ENCODE measurements at places on chromosomes 11 and 22.

- DNase-seq = peak; percentile 43
Measured at GRCh38 chr11:59208956-59209355, 3.8 kb downstream of the MPEG1 start.

- DNase-seq = no peak
Measured at GRCh38 chr11:118112711-118113430, 26.1 kb upstream of the SMIM35 start.

DNA sequence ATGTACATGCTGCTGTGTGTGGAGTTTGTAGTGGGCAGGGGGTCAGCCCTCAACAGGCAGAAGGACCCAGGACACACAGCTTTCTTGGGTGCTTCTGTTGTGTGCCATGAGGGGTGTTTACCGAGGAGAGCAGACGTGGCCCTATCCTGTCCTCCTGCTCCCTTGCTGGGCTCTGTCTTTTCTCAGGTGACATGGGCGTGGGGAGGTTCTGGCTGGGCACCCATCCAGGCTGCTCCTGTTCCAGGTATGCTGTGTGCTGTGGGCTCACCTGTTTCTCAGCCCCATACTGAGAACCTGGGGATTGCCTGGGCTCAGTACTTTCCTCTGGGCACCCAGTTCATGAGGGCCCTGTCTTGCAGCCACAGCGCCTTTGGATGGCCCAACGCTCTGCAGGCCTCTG lies 23.3 kb downstream of the MICALL1 start:
- no peak for DNase-seq

DNA sequence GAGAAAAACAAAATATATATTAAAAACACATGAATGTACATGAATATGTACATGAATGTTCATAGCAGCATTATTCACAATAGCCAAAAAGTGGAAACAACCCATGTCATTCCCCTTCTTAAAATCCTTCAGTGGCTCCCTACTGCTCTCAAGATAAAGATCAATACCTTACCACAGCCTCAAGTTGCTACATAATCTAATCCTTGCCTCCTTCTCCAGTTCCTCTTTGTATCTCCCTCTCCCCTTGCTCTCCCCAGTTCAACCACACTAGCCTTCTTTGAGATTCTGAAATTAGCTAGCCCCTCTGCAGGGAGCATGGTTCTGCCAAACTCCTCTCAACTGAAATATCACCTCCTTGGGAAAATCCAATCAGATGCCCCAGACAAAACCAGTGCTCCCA lies 28.1 kb downstream of the MTMR2 start:
- DNase-seq = no peak

GRCh38 chr22:27378311-27378800 lies 423.2 kb downstream of the MN1 start:
- DNase-seq = no peak

DNA sequence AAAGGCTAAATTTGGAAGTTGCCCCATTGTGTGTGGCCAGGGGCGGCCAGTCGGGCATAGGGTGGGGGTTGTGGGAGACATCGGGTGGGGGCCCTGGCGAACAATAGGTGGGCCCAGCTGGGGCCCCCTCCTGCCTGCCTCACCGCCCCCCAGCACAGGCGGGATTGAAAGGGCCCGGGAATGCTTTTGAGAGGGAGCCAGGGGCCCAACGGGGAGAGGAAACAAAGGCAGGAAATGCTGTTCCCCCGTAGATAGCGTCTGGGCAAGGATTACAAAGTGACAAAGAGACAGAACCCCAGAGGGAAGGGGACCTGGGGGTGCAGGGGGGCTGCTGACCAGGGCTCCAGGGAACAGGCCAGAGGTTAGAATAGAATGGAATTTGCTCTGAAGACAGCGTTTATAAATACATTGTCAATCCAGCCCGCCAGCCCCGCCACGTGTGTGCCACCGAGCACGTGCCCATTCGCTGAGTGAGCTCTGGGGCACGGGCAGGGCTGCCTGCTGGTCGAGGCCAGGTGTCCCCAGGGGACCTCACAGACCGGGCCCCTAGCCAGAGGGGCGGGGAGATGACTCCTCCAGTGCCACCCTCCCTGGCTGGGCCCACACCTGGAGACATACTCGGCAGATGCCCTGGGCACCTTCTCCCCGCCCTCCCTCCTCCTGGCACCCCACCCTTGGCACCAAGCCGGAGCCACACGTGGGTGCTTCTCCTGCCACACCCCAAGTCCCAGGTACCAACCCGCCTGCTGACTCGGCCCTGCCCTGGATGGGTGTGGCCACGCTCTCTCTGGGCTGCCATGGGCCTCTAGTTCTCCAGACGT lies 9.7 kb downstream of the PDGFB start:
- DNase-seq = no peak

GRCh38 chr22:49396817-49397216 lies 430.9 kb downstream of the BRD1 start:
- no peak for DNase-seq

GRCh38 chr11:74739546-74740270 lies 8.5 kb upstream of the CHRDL2 start:
- DNase-seq = peak; percentile 42

- no peak for DNase-seq
Measured at GRCh38 chr11:79482800-79483199, 42.0 kb upstream of the TENM4 start.

DNA sequence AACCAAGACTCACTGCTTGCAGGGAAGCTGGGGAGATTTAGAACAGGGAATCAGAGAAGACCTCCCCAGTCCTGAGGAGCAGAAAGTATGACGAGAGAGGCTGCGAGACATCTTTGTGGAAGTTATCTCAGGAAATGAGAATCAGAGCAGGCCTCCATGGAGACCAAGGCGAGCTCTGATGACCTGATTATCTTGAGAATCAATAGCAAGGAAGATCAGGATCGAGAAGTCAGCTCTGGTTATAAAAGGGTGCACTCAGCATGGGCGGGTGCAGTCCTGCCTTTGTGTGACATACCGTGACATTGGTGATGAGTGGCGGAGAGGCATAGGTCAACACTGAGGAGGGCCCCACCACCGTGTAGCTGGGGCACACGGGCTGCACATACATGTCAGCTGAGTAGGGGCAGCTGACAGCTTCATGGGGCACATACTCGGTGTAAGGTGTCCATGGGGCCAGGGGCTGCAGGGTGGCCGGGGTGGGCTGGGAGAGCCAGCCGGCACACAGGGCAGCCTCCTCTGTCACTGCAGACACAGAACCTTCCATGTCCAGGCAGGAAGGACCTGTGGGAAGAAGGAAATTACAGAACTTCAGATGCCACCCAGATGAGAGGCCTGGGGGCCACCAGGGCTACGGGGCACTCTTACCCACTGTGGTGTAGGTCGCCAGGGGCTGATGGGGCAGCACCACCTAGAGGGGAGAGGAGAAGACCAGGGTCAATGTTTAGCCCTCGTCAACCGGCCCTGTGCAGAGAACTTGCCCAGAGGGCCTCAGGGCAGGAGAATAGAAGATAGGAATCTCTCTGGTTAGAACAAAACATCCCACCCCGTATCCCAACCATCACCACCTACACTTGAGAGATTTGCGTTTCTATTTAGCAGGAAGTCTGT lies 21.7 kb downstream of the POU2AF1 start:
- DNase-seq = no peak

DNA sequence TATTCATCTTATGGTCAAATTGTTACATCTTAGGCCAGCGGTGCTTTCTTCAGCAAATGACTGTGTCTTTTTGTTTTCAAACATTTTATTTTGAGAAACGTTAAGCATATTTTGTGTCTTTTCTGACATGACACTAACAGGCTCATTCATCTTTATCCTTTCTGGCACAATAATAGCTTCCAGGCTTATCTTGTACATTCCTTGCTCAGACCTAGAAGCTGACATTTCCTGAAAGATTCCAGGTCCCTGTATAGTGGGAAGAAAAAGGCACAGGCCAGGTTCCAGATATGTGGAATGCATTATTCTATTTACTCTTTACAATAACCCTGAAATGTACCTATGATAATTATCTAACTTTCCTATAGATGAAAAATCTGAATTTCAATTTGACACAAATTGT lies 379.1 kb upstream of the B3GAT1 start:
- no peak for DNase-seq

- DNase-seq = no peak
Measured at GRCh38 chr11:96259134-96259830, 83.7 kb downstream of the MAML2 start.

DNA sequence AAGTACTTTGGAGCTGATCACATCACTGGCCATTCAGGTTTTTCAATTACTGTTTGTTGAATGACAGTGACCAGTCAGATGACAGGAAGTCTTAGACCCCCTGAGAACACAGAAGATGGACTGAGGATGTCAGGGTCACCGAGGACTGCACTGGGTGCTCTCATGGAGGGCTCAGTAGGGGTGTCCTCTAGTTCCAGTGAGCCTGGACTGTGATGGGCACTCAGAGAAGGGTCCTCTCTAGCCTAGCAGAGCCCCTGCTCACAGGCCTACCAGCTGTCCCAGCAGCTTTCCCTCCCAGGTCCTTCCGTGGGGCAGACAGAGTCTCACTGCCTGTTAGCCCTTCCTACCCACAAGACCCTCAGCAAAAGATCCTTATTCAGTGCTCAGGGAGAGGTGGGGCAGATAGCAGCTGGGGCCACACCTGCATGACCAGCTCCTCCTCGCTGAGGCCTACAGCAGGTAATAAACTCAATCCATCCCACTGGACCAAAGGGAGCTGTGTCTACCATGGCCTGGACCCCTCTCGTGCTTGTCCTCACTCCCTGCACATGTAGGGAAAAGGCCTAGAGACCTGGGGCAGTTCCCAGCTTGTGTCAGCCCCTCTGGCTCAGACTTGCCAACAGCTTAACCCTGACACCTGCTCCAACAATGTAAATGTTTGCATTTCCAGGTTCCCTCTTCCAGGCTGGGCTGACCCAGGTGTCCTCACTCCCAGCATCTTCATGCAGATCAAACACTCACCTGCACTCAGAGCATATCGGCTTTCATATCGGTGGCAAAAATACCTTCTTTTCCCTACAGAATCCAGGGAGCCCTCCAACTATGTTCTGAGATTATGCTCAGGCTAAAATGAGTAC lies 25.2 kb upstream of the VPREB1 start:
- no peak for DNase-seq

DNA sequence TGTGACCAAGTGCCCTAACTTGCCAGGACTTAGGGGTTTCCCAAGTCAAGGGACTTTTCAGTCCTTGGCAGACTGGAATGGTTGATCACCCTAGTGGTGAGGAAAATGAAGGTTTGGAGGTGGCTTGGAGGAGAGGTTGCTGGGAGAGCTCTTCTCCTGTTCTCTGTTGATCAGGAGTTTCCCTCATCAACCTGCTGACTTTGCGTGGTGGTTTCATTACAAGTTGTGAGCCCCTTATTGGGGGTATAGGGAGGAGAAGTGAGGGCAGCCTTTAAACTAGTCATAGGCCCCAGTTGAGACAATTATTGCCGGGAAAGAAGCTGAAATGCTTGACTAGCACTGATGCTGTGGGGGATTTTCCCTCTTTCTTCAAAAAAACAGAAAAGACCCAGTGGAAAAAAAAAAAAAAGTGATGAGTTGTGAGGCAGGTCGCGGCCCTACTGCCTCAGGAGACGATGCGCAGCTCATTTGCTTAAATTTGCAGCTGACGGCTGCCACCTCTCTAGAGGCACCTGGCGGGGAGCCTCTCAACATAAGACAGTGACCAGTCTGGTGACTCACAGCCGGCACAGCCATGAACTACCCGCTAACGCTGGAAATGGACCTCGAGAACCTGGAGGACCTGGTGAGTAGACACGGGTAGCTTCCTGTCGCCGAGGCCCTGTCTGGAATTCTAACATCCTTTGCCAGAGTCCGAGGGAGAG lies at the start of gene CXCR5:
Gene CXCR5 (plus strand): TSS at position 525 of the 704 bp plus-strand sequence. CDS start 50 bp downstream, at position 575.
- DNase-seq = peak; percentile 70

DNA sequence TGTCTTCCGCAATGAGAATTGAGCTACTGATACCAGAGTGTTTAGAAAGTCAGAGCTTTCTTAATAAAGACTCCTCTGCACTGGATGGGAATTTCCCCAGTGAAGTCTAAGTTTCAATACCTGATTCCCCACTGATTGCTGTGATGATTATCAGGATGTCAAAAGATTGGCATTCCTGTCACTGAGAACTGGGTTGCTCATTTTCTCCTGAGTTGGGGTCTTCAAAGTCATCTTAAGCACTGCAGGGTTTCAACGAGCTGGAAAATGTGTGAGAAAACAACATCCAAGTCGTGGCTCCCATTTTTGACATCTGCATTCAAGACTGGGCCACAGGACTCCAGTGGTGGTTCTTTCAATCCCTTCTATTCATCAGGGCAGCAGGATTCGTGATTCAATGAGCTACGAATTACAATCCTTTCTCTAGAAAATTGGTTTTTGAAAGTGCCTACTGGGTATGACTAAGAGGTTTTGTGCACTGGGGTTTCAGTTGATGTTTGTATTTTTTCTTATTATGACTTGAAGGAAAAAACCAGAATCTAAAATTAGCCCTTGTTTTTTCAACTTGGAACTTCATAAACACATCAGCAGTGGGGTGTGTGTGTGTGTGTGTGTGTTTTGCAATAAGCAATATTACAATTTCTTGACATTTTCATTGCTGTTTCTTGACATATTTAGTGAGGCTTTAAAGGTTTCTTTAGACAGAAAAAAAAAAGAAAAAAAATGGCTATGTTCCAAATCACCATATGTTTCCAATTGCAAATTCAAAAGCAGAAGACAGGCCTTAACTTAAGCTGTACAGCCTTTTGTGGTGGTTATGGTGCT lies 233.0 kb downstream of the FAM76B start:
- peak; percentile 24 for DNase-seq

GRCh38 chr22:27895600-27895999 lies 23.5 kb downstream of the PITPNB start:
- no peak for DNase-seq

GRCh38 chr22:25100948-25101347 lies 98.7 kb upstream of the CRYBB3 start:
- DNase-seq = no peak

DNA sequence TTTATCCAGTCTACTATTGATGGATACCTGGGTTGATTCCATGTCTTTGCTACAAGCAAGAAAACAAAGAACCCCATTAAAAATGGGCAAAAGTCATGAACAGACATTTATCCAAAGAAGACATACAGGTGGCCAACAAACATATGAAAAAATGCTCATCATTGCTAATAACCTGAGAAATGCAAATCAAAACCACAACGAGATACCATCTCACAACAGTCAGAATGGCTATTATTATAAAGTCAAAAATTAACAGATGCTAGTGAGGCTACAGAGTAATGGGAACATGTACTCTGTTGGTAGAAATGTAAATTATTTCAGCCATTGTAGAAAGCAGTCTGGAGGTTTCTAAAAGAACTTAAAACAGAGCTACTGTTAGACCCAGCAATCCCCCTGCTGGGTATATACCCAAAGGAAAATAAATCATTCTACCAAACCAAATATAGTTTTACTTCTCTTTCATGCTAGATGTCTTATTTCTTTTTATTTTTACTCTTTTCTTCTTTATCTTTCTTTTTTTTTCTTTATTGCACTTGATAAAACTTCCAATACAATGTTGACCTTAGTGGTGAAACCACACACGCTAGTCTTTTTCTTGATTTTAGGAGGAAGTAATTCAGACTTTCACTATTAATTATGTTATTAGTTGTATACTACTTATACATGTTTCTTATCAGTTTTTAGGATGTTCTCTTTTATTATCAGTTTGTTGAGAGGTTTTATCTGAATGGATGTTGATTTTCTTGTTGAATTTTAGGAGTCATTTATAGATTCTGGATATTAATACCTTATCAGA lies 14.3 kb downstream of the TRIM22 start:
- DNase-seq = no peak
